ENCODE measurements at places on chromosomes 1 and 21.

- peak; percentile 83 for DNase-seq
These were observed 9.9 kb upstream of the COA7 start for GRCh38 chr1:52707927-52708655.

- no peak for DNase-seq
These were observed 243.4 kb downstream of the TRABD2B start for GRCh38 chr1:47753808-47754207.

DNA sequence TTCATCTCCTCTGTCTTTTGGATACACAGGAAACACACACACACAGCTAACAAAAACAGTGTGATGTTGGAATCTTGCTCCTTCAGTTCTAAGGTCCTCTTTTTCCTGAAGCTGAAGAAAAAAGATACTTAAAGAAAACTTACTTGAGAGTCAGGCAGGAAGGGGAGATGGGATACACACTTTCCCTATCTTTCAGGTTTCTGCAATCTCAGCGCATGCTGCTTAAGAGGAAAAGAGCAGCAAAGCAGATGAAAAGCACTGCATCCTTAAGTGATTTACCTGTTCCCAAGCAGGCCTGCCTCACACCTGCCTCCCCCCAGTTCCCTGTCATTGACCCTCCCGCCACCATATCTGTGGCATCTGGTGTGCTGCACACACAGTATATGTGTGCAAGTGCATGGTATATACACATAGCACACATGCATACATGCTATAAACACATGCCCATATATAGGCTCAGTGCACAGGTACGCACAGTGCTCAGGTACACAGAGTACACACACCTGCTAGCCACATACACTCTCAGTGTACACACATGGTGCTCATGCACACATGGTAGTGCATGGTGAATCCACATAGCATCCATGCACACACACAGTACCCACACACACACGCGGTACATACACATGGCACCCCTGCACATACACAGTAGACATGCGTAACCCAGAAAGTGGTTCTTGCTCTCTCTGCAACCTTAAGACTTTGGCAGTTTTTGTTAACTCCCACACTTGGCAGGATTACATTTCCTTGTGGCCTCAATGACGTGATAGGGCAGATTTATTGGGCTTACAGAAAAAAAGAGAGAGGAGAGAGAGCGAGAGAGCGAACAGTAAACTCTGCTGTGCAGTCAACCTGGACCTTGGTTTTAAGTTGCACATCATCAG lies 166.9 kb downstream of the TOMM20 start:
- peak; percentile 74 for DNase-seq

- DNase-seq = no peak
These were observed 1058.0 kb downstream of the KCNT2 start for GRCh38 chr1:195550071-195550862.

GRCh38 chr1:38820860-38821259 lies 38.7 kb downstream of the RRAGC start:
- no peak for DNase-seq

GRCh38 chr1:103106426-103107341 lies 1.6 kb downstream of the COL11A1 start:
- peak; percentile 57 for DNase-seq

DNA sequence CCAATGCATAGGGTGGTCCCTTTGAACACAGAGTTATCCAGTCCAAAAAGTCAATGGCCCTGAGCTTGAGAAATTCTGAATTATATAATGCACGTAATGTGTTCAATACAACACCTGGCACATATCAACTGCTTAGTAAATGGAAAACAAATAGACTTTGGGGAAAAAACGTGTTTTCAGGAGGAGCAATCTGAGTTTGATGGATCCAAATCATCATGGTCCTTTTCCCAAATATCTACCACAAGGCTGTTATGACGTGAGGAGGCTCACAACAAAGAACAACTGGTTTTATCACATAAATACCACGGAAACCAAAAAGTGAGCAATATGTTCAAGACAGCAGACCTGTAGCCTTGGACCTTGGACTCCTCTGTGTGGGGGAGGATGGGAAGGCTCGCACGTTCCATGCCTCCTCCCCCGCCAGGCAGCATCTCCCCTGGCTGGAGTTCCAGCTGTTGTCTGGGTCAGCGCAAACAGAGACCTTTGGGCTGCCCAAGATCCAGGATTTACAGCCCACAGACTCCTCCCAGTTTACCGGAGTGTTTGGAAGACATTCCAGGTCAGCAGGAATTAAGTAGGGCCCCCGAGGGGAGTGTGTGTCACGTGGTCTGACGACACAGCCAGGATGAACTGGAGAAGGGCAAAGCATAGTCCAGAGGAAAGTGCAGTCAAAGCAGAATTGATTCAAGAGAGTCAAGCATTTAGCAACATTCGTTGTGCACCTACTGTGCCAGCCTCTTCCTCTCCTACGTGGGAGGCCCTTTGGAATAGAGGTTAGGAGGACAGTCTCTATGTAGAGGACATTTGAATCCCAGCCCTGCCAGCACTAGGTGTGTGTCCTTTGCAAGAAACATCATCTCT lies 32.2 kb upstream of the MED18 start:
- DNase-seq = no peak

GRCh38 chr1:243883551-243883950 lies 33.5 kb upstream of the AKT3 start:
- peak; percentile 38 for DNase-seq

- no peak for DNase-seq
These were observed 35.4 kb downstream of the SLC35D1 start for GRCh38 chr1:67018574-67018973.

- DNase-seq = no peak
These were observed 35.6 kb downstream of the SOX13 start for GRCh38 chr1:204108312-204109141.

DNA sequence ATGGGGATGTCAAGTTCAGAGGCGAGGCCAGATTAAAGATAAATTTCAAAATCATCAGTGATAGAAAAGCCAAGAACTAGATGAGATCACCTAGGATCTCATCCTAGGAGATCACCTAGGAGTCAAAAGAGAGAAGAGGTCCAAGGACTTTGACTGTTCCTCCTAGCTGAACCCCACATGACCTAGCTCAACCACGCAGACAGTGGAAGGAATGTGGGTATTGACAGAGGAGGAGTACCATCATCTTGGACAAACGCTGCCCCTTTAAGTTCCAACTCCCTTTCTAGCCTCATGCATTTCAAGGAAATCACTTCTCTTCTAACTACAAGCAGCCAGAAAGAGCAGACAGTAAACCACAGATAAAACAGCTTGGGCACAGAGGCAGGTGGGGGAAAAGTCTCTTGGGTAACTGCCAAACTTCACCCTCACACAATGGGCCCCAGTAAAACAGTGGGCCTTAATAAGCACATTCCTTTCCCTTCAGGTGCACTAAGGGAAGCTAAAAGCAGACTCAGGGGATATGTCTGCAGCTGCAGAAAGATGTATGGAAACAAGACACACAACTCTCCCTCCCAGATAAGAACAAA lies 12.5 kb upstream of the FAM76A start:
- DNase-seq = no peak

GRCh38 chr1:242081446-242081845 lies 82.5 kb upstream of the MAP1LC3C start:
- DNase-seq = no peak

DNA sequence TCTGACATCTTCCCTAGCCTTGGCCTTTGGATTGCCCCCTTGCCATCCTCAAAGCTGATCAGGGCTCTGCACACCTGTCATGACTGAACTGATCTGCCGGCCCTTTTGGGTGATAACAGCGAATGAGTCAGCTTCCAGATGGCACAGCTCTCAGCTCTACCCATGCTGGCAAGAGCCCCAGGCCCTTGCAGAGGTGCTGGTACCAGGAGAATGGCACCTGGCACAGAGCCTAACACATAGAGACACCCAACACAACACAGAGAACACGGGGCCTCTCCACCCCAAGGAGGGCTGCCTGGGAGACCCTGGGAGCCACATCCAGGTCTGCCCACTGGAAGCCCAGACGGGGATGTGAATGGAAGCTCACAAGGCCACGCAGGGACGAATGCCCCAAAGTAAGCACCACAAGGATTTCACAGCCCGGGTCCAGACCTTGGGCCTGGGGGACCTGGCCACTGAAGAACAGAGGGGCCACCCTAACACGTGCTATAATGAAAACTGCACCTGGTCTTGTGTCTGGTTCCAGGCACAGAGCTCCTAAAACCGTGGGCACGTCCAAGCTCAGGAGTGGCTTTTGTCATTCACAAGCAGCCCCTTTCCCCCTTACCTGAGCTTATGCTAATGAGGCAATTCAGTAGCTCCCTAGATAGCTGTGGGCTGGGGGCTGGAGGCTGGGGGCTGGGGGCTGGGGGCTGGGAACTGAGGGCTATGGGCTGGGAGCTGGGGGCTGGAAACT lies 160.5 kb downstream of the NPHP4 start:
- DNase-seq = no peak

DNA sequence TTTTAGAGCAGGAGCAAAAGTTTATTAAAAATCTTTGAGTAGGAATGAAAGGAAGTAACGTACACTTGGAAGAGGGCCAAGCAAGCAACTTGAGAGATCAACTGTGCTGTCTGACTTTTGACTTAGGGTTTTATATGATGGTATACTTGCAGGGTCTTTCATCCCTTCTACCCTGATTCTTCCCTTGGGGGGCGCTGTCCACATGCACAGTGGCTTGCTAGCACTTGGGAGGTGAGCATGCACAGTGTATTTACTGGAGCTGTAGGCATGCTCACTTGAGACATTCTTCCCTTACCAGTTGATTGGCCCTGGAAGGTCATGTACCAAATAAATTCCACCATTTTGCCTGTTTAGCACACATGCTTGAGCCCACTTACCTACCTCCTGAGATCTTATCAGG lies 1001.3 kb upstream of the ADGRL2 start:
- no peak for DNase-seq

DNA sequence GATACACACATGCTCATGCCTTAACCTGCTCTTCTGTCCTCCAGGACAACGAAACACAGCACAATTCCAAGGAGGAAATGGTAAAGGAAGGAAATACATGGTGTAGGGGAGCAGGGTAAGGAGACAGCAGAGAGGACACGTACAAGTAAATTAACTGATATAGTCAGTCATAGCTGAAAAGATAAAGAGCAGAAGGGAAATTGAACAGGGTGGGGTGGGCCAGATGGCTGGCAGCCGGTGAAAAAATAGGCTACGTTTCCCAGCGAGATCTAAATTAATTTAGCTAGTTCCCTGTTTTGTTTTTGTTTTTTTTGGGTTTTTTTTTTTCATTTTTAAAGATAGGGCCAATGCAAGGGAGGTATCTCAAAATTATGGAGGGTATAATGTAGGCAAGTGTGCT lies 109.2 kb downstream of the FAM78B start:
- no peak for DNase-seq

- no peak for DNase-seq
These were observed 324.9 kb upstream of the POU3F1 start for GRCh38 chr1:38371505-38371844.

GRCh38 chr1:34787461-34788420 lies 5.1 kb upstream of the GJA4 start:
- DNase-seq = peak; percentile 48

DNA sequence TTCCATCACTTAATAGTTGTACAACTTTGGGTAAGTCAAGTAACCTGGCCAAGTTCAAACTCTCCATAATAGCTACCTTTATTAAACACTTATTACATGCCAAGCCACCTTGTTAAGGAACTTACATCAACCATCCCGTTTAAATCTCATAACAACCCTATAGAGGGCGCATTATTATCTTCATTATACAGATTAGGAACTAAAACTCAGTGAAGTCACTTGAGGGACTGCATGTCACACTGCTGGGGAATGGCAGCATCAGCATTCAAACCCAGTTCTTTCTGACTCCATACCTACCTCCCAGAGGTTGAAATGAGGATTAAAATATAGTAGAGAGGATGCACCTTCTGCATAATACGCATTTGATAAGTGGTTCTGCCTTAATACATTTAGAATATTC lies 47.1 kb upstream of the PLA2G2C start:
- peak; percentile 35 for DNase-seq

DNA sequence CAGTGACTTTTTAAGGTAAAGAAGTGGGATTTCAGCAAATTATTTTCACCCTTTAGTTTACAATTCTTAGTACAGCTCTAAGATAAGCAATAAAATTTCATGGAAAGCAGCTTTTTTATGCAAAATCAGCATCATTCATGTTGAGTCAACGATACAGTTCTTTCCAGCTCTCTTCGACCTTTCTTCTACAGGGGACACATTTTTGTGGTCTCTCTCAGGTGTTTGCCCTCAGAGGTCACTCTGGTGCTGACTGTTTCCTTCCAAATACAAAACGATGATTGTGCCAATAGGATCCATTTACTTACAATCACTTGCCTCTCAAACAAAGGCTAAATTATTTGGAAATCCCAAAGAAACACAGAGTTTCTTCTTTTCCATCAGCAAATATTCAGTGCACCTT lies 51.0 kb downstream of the PSMG1 start:
- no peak for DNase-seq

DNA sequence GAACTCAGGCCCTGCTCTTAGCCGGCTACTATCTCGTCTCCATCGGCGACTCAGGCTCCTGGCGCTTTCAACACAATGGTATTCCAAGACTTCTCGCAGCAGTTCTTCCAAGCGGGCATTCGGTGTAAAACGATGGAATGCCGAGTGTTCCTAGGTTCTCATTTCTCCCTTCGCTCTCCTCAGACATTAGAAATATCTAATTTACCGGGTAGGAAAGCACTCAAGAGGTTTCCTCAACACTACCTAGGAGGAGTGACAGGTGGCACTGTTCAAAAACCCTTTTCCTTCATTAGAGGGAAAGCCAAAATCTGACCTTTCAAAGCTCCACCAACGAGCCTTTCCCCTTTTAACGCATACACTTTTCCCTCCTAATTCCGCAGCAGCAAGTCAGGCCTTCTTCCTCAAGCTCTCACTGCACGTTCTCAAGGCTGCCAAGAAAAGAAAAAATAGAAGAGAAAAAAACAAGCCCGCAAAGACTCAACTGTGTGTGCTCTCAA lies 601 bp downstream of the UBE2G2 start:
- DNase-seq = peak; percentile 43

- no peak for DNase-seq
These were observed 51.0 kb upstream of the EFHD2 start for GRCh38 chr1:15358565-15359133.

DNA sequence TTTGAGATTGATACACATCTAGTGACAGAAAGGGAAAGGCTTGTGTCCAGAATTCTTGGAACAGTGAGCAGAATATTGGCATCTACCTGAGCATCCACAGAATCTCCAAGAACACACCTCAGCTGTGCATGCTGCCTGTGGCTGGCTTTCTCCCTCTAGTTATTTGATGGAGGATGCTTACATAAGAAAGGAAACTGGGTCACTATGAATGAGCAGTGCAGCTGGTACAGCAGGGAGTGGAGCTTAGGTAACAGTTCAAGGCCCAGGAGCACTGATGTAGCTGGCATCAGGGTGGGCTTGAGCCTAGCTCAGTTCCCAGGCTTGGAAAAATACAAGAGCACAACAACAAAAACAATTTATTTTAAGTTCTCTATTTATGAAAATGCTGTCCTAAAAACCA lies 26.3 kb downstream of the RGS8 start:
- no peak for DNase-seq

DNA sequence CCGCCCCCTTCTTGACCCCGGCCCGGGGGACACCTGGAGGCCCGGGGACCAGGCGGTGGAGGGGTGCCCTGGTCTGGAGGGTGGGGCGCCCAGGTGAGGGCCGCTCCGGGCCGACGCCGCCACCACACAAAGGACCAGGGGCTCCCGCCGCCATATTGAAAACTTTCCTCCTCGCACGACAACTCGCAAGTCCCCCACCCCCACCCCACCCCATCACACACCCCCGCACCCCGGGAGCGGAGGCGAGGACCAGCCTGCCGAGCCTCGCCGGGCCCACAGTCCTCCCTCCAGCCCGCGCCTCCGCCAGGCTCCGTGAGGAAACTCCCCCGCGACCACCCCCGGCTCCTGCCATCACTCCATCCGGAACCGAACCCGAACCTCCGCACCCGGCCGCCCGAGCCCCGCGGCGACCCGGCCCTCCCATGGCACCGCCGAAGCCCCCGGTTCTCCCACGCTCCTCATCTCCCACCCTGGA lies 733 bp downstream of the KDM5B start:
- DNase-seq = peak; percentile 64
